ENCODE measurements at places on chromosomes 1 and 21.

DNA sequence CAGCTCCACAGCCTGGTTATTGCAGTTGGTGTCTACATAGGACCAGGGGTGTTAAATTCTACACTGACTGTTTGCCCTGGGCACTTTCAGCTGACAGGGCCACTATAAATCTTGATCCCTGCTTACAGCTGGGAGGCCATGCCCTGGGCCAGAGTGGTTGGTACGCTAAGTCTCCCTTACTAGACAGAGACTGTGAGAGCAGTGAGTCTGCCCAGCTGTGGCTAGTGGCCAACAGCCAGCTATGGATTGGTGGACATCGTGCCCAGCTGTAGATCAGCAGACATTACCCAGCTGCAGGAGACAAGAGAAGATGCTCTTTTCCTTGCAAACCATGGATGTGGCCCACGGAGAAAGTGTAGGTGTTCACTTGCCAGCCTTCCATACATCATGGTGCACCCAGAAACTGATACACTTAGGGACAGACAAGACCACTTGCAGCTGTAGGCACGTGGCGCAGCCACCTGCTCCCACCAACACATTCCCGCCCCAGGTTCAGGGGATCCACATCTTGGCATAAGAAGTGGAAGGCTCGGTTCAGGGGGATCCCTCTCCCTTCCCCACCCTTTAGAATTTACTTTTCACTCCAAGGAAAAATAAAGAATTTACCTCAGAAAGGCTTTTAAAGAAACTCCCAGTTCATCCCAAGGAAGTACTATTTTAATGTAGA is 16.4 kb upstream of the PAX7 start:
- DNase-seq = no peak

DNA sequence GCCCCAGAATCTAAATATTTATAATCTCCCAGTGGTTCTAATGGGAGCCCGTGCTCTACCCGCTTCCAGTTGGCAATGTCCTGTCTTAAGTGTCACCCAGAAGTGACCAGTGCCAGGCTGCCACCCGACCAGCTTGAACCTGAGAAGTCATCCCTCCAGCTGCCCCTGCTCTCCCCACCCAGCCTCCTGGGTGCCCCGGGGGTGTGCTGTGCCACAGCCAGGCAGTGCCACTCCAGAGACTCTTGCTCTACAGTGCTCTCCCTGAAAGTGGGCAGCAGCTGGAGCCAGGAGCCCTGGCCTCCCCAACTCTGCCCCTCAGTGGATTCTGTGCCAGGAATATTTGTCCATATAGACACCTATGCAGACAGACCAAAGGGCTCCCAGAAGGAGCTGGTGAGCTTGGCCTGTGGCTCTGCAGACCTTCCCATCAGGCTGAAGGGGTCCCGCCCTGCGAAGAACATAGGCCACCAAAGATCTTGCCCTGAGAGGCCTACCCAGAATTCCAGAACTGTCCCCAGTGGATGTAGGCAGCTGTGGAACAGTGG is 9.0 kb upstream of the EPS8L3 start:
- no peak for DNase-seq

DNA sequence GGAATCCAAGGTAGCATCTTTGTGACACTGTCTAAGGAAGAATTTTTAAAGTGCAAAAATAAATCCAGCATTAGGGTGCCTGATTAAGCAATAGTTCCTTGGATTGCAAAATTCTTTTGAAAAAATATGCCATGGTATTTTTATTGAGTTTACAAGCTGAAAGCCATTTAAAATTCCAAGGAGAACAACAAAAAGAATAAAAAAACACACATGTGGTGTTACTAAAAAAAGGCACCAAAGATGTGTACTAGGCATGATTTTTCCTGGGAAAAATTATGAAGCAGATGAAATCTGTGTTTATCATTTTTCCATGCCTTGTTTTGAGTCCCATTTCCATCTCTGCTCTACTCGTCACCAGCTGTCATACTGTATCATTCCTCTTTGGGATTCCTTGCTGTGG is 157.0 kb upstream of the ZNHIT6 start:
- no peak for DNase-seq

GRCh38 chr21:37369307-37369854 is 2.8 kb downstream of the DYRK1A start:
- DNase-seq = no peak

GRCh38 chr1:93584261-93585003 is 97.2 kb downstream of the BCAR3 start:
- DNase-seq = no peak

GRCh38 chr1:231383159-231383860 is 38.8 kb downstream of the EGLN1 start:
- DNase-seq = no peak

DNA sequence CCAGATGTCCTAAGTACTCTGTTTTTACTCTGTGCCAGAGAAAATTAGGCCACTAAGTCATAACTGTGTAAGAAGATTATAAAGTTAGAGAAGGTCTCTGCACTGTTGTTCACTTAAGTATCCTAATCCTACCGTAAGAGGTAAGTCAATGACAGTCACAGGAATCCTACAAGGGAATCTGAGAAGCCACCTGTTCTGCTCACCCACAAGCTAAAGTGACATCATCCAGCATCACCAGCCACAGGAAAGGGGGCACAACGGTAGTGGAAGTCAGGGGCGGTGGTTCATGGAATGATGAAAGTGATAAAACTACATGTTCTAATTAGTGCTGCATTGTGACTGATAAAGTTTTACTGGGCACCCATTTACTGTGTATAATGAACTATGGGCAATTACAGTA is 92.7 kb downstream of the PLD5 start:
- DNase-seq = no peak

- DNase-seq = no peak
Measured at GRCh38 chr1:160007577-160008200, 24.1 kb downstream of the PIGM start.

DNA sequence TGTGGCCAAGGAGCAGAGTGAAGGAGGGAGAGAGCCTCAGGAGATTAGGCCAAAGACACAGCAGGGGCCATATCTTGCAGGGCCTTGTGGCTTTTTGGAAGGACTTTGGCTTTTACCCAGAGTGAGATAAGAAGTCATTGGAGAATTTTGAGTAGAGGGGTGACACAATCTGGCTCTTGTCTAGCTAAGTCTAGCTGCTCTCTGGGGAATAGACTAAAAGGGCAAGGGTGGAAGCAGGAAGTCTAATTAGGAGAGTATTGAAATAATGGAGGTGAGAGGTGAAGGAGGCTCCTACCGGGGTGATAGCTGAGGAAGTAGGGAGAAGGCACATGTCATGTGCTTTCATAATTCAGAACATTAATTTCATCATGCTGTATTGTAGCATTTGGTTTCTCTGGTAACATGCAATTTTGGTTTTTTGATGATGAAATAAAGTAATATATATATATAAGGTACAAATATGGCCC is 34.3 kb upstream of the KCNA3 start:
- no peak for DNase-seq

GRCh38 chr1:2352897-2353550 is 38.3 kb downstream of the MORN1 start:
- DNase-seq = no peak

DNA sequence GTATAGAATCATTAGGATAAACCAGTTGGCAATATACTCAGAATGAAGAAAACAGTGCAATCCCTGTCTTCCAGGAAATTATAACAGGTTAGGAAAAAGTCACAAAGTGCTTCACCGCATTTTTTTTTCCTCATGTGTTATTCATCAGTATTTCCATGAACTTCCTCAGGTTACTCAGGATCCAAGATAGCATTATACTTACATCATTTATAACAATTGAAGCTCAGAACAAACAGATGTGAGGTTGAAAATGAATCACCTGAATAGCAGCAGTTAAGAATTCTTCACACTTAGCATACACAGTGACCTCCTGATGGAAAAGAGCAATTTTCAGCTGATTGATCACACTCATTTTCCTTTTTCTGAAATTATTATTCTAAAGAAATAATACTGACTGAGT is 1040.7 kb upstream of the B3GALT2 start:
- DNase-seq = no peak

- no peak for DNase-seq
Measured at GRCh38 chr1:200351425-200351824, 58.4 kb downstream of the ZNF281 start.

- no peak for DNase-seq
Measured at GRCh38 chr1:114561333-114561732, 20.1 kb downstream of the BCAS2 start.

DNA sequence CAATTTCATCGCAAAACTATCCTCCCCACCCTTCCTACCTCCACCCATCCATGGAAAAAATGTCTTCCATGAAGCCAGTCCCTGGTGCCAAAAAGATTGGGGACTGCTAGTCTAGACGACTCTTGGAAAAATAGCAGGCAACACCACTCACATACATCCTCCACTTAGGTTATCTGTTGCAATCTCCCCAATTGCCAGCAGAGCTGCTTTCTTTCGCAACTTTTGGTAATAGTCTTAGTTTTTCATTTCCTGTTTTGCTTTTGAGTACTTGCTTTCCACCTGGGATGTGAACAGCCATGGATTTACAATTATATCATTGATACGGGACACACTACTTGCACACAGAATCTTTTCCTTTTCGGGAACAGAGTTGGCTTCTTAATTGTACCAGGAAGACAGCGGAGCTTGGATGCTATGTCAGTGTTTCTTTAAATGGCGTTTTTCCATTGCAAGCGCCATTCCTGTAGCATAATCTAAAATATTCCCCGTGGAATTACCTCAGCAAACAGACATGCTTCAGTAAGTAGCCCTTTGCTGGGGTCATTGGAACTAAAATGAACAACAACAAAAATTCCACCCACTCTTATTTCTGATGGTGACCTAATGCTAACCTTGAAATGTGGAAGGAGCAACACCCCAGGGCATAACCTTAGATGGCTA is 183.3 kb upstream of the ADGRL2 start:
- no peak for DNase-seq

DNA sequence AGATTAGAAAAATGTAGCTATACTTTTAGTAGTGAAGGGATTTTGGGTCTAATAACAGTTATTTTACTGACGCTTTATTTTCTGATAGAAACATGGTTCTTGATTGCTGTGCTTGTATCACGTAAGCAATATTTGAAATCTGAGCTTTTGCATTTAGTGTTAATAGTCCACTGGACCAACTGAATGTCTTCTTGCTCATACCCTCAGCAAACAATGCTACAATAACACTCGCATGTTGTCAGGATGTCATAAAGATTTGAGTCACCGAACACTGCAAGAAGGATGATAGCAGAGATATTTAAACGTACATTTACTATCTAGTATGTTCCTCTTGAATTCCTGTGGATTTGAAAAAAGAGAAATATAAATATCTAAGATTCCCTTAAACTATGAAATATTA is 7.5 kb downstream of the DYRK1A start:
- no peak for DNase-seq

DNA sequence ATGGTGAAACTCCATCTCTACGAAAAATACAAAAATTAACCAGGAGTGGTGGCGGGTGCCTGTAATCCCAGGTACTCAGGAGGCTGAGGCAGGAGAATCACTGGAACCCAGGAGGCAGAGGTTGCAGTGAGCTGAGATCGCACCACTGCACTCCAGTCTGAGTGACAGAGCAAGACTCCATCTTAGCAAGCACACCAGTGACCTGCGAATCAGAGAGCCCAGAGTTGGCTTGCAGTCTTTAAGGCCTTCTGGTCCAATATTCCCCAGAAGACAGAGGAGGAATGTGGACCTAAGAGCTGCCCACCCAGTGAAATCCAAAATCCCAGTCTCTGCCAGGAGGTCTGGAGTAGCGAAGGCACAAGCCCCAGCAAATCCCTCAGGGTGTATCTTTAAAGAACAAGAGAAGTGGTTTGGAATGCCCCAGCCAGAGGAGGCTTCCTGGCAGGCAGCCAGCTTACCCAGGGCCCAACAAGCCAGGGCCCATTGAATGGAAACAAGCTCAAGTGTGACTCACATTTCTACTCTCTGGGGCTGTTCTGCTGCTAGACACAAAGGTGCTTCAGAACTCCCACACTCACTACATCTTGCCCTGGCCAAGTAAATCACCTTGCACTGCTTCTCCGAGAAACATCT is 23.9 kb downstream of the GPR161 start:
- peak; percentile 68 for DNase-seq

- no peak for DNase-seq
Measured at GRCh38 chr1:3899754-3900149, 320 bp downstream of the C1orf174 start.

DNA sequence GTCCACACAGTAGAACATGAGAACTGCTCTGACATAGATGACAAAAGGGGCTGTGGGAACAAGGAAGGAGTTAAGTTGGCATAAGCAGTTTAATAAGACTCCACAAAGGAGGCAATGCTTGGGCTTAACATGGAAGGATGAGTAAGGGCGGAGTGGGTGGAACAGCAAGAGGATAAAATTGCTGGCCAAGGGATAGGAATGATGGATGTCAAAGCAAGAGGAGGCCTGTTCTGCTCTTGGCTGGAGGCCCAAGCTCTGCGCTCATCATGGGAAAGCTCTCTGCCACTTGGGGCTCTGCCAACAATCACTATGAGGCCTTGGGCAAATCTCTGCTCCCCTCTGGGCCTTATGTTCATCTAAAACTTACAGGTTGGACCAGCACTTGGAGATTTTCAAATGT is 98.3 kb upstream of the CAMK1G start:
- no peak for DNase-seq

DNA sequence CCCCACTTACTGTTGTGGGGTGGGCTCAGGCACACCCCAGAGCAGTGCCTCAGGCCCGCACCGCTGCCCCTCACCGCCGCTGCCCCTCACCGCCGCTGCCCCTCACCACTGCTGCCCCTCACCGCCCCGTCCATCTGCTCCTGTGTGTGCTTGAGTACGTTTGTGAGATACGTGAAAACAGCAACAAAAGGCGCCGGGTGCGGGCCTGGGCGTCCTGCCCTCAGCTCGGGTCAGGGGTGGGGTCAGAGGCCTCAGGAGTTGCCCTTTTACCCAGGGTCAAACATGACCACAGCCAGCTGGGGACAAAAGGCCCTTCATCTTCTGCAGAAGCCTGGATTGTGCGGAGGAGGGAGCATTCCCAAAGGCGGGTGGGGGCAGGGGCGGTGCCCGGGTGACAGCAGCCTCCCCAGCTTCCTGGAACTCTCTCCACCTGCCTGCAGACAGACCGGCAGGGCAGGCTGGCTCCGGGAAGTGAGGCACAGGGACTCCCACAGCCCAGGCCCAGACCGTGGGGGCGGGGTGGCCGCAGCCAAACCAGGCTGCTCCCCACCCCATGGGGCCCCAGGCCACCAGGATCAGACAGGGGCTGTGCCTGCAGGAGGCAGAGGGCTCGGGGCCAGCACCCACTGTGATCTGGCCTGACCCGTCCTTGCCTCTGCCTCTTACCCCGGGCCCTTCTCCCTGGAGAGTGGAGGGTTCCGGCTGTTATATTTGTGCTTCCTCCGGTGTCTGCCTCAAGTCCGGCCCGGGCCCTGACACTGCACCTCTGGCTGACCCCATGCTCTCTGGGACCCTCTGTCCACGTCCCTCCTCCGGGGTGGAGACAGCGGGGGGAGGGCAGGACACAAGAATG is 2.3 kb upstream of the VWA1 start:
- no peak for DNase-seq

Measured in retinal pigment epithelial cell (primary cell).